ENCODE measurements at places on chromosomes 5 and 9.
A peak's percentile ranks its signal among the peaks of the same experiment; 100 is the strongest.

DNA sequence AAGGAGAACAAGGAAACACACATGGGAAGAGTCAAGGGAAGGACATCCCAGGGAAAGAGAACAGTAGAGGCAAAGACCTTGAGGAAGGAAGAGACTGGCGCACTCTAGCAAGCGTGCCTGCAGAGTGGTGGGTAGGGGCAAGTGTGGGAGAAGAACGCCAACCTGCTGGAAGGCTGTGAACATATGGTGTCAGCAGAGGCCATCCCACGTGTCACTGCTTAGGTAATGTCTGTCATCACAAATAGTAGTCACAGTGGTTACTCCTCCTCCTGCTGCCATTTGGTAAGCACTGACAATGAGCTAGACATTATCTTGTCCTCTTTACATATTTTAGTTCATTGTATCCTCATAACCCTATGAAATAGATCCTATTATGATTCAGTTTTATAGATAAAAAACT, 206.4 kb upstream of the TRIM32 start:
- no peak for DNase-seq

- DNase-seq: no peak
Observed at GRCh38 chr9:99129091-99129490, 24.2 kb downstream of the TGFBR1 start.

- no peak for DNase-seq
Observed at GRCh38 chr5:146249801-146250200, 46.4 kb downstream of the RBM27 start.

GRCh38 chr9:95511616-95511931, 5.2 kb downstream of the PTCH1 start:
- DNase-seq: no peak

DNA sequence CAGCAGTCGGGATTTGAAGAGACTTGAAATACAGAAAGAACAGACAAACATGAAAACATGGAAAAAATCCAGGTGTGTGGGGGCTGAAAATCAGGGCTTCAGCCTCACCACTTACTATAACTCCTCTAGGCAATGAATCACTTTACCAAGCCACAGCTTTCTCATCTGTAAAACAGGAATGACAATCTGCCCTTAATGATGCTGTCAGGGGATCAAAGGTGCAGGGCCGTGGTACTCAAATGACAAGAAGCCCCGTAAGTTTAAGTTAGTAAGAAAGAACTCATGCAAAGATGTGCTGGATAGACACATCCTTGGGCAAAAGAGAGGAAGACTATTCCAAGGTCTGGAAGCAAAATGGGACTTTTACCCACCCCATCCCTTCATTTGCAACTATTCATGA, 34.7 kb downstream of the FBXW2 start:
- DNase-seq: no peak

DNA sequence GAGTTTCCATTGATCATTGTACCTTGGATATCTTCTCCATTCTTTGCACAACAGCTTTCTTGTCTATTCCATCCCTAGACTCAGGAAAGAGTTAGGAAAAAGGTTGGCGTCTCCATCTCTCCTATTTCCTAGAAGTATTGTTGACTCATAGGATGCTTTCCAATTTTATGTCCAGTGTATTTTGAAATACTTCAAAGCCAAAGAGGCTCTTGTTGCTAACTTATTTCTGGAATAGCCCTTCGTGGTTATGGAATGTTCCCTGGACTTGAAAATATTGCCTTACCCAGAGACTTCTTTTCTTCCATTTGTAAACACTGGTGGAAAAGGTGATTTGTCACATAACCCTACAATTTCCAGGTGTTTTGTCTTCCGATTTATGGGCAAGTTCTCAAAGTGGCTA, 402.3 kb upstream of the ZNF608 start:
- no peak for DNase-seq

- DNase-seq: no peak
Observed at GRCh38 chr5:172841-173251, 18.4 kb upstream of the LRRC14B start.

- no peak for DNase-seq
Observed at GRCh38 chr9:87035879-87036278, 88.6 kb upstream of the GAS1 start.

DNA sequence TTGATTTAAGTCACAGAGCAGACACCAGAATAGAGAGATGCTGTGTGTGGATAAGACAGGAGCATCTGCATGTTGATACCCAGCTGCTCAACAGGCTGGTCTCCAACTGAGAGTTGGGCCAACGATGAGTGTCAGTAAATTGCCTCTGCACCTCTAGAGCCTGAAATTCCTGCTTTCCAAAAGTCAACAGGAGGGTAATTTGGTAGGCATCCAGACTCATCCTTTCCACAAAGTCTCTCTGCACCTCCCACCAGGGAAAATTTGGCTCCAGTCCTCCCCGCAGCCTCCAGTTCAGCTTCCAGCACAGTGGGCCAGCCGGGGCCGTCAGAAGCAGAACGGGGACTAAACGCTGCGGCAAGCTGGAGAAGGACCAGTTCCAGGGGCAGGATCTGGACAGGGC, 136.9 kb downstream of the RFK start:
- DNase-seq: no peak

- DNase-seq: no peak
Observed at GRCh38 chr9:98856982-98857381, 49.5 kb downstream of the GALNT12 start.

GRCh38 chr5:176633598-176633997, 3.1 kb downstream of the EIF4E1B start:
- DNase-seq: no peak

- DNase-seq: no peak
Observed at GRCh38 chr5:168360521-168361285, 69.3 kb downstream of the WWC1 start.

- DNase-seq: no peak
Observed at GRCh38 chr5:143024228-143024920, 254.2 kb downstream of the ARHGAP26 start.

DNA sequence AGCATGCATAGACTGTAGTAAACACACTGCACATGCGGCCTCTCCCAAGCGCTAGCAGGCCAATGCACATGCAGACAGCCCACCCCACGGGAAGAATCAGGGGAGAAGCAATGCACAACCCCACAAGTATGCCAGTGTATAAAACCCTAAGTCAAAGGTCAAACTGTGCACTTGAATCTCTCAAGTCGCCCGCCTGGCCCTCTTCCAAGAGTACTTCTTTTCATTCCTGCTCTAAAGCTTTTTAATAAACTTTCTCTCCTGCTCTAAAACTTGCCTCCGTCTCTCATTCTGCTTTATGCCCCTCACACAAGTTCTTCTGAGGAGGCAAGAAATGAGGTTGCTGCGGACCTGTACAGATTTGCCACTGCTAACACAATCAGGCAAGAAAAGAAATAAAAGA, 50.4 kb downstream of the PTPDC1 start:
- DNase-seq: no peak

GRCh38 chr5:168790002-168790635, 211.0 kb upstream of the PANK3 start:
- no peak for DNase-seq

- DNase-seq: no peak
Observed at GRCh38 chr9:101636247-101636646, 41.5 kb upstream of the PPP3R2 start.

DNA sequence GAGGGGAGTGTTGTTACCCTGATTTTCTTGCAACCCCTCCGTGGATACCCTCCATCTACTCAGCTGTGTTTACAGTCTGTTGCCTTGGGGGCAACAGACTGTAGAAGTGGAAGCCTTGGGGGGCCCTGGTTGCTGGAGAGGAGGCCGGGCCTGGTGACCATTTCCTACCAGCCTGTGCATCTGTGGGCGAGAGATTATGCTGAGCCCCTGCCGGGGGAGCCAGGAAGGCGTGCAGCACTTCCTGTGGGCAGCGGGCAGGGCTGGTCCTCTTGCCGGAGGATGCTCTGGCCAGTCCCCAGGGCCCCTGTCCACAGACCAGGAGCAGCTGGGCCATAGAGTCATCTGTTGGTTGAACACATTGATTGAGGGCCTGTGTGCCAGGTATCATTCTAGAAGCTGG, 11.1 kb downstream of the ERGIC1 start:
- peak; percentile 55 for DNase-seq

DNA sequence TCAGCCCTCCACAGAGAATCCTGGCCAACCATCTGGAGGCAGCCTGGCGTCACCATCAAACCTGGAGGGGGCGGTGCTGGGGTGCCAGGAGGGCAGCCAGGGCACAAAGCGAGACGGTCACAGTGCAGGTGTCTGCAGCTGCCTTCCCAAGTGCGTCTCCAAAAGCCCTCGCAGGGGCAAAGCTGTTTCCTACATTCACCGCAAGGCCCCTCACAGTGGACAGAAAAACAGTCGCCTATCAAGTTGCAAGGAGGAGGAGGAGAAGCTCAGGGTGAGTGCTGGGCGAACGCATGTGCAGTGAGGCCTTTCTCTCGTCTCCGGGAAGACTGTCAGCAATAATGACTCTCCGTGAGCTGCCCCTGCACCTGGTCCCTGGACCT, 18.0 kb upstream of the LHX3 start:
- DNase-seq: no peak

DNA sequence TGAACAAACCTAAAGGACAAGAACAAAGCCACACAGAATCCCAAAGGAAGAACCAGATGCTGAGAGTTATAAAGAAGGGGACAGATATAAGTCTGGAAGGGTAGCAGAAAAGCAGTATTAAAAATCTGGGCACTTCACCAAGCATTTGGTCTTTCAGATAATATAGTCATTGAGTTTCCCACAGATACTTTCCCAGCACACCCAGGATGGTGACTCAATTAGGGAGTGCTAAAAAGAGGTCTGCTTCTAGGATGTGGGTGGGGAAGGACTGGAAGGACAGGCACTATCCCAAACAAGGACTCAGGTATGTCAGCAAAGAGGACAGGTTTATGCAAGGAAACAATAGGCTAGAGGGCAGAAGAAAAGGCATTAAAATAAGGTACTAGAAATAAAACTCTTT, 59.3 kb downstream of the DIAPH1 start:
- no peak for DNase-seq

DNA sequence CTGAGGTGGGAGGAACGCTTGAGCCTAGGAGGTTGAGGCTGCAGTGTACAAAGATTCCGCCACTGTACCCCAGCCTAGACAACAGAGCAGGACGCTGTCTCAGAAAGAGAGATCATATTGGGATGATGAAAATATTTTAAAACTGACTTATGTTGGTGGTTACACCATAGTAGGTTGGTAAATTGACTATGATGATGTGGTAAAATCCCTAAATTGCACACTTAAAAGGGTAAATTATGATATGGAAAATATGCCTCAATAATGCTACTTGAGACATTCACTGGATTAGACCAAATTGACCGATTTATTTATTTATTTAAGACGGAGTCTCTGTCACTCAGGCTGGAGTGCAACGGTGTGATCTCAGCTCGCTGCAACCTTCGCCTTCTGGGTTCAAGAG, 21.9 kb upstream of the TOR1B start:
- no peak for DNase-seq

GRCh38 chr5:149302641-149303040, 31.0 kb downstream of the AFAP1L1 start:
- DNase-seq: no peak

- DNase-seq: no peak
Observed at GRCh38 chr5:180870276-180871068, 9.4 kb upstream of the ZFP62 start.

GRCh38 chr5:2317540-2317939, 433.9 kb downstream of the IRX2 start:
- no peak for DNase-seq

- DNase-seq: no peak
Observed at GRCh38 chr9:75914002-75914401, 23.5 kb downstream of the PCSK5 start.

DNA sequence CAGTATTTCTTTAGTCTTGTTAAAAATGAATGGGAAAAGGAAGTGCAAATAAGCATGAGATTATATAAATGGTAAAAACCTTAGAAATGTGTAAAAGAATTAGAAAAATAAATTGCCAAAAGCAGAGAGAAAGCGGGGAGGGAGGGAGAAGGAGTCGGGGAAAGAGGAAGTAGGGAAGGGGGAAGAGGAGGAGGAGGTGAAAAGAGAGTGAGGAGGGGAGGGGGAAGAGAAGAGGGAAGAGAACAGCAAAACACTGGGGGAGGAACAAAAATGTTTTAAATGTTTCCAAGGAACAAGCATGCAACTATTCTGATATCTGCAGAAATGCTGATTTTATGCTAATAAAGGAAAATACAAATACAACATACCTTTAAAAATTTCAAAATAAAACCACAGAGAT, 317.5 kb downstream of the PIK3R1 start:
- no peak for DNase-seq

DNA sequence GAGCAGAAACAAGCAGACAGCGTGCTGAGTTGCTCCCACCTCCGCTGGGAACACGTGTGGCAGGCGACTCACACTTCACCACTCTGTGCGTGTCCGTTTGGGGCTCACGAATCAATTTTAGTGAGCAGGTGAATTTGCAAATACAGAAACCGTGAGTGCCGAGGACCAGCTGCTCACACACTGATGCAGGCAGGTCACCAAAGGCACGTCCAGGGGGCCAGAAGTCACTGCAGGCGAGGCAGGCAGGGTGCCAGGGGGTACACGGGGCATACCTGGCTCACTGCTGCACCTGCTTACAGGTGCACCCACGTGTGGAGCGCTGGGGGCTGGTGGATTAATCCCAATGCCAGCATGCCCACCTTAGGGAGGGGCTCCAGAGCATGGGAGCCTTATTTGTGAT, 68.8 kb downstream of the ZNF354C start:
- DNase-seq: no peak

GRCh38 chr5:147669169-147669869, 113.2 kb downstream of the JAKMIP2 start:
- DNase-seq: no peak

- DNase-seq: no peak
Observed at GRCh38 chr5:5436203-5436760, 13.8 kb downstream of the ICE1 start.

DNA sequence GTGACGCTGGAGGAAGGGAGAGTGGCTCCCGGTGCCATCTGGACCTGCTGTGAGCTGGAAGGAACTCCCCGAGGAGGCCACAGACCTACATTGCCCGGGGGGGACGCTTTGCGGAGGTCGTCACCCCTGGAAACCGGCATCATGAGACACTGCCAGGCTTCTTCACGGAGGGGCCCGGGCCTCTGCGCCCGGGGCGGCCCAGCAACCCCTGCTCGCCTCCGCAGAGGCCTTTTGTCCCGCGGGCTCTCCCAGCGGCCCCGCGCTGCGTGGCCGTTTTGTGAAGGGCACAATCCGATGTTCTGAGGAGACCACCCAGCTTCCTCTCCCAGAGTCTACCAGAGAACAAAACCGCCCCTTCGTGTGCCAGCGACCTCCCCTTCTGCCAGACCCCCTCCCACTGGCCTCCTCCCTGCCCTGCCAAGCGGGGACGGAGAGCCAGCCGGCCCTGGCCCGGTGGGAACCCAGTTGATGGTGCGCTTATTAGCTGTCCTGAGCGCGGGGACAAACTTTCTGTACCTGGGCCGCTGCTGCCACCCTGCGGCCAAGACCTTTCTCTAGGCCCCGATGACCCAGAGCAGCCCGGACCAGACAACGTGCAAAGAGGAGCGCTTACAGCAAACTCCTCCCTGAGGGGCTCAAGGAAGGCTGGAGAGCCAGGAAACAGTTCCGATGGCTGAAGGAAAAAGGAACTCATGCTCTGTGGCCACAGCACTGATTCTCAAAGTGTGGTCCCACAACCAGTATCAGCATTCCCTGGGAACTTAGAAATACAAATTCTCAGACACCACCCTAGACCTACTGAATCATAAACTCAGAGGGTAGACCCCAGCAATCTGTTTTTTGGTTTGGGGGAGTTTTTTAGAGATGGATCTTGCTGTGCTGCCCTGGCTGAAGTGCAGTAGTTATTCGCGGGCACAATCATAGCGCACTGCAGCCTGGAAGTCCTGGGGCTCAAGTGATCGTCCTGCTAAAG, 86.7 kb downstream of the SLC1A3 start:
- DNase-seq: peak; percentile 82
